Right atrium auricular region (tissue), 2 donors: ENCODE measurements at places on chromosomes 1 and 21.

DNA sequence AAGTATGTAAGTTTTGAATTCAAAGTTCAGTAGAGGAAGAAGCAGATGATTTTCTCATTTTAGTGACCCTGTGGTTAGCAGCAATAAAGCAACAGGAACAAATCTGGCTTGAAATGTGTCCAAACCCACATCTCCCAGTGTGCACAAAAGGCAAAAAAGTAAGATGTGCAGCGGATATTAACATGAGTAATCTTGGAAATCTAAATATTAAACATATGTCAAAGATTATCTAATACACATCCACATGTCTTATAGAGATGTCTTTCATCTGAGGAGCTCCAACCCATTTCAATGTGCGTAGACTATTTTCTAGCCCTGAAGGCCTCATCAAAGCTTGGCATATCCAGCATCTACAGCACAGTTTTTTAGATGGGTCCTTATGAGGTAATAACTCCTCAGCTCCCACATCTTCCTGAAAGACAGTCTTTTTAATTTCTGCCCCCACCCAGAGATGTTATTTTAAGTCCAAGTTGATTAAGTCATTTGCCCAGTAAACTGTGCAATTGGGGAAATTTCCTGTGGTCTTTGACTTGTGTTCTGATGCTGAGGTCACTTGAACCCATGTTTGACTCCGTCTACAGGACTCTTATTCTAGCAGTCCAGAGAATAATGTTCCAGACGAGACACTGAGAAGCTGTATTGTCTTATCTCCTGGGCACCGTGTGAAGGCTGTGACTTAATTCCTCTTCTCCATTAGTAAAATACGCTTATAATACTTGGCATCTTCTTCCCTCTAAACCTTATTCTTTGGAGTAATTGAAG is 73.7 kb downstream of the LMO4 start:
- DNase-seq: no peak

DNA sequence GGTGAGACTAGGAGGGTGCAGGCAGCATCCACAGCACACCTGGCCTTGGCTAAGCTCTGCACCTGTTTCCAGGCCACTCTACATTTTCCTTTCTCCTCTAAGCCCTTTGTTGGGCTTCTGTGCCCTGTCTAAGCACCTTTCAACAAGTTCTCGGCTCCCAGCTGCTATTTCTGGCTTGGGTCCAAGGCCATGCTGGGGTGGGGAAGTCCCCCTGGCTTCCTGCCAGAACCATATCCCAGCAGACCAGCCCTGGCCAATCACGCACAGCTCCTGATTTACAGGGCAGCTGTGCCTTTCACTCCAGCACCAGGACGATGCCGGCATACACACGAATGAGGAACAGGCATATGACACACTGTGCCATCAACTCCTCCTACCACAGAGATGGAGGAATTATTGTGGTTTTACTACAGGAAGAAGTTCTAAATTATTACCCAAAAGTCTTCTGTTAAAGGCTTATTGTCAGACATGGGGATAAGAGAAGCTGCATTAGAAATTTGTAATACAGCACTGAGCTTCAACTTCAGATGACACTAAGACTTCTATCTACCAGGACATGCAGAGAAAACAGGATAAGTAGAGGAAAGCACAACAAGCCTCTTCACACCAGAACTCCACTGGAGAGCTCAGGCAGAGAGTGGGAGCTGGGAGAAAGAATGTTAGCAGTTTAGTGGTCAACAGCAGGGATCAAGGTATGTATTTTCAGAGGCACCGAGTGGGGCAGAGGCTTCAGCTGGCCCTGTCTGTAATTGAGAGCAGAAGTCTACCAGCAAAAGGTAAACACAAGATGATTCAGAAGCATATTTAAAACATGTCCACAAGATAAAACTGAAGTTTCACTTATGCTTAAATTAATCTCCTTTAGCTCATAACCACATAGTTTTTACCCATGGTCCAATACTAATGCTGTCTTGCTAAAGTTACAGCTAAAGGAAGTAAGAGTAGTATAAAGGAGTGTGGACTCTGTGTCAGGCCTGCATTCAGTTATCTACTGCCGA is 37.4 kb downstream of the TRIT1 start:
- peak; percentile 77 for DNase-seq

DNA sequence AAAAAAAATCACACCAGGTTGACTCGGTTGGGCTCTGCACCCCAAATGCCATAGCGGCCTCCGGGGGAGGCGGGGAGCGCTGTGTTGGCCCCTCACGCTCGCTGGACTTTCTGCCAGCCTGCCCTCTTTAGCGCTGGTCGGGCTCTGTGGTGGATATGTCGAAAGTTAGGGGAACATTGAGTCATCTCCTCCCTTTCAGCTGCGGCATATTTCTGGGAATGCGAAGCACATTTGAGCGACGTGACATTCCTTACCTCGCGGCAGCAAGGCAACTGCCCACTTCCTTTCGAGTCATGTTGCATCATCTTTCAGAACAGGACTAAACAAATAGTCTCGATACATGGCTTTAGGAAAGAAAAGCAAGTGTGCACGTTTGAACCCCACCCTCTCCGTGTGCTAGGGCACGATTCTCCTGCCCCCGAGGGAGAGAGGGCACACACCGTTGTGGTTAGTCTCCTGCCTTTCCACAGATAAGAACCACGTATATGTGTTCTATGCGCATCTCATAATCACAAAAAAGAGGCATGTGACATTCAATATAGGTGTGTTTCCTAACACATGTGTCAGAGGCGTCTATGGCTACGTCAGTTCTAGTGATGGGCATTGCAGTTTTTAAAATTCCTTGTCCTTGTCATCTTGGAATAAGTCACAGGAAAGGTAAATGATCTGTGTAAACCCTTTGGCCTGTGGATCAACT is 105.9 kb upstream of the SLC45A1 start:
- peak; percentile 76 for DNase-seq

GRCh38 chr1:163296504-163297263 is 25.1 kb upstream of the NUF2 start:
- no peak for DNase-seq

DNA sequence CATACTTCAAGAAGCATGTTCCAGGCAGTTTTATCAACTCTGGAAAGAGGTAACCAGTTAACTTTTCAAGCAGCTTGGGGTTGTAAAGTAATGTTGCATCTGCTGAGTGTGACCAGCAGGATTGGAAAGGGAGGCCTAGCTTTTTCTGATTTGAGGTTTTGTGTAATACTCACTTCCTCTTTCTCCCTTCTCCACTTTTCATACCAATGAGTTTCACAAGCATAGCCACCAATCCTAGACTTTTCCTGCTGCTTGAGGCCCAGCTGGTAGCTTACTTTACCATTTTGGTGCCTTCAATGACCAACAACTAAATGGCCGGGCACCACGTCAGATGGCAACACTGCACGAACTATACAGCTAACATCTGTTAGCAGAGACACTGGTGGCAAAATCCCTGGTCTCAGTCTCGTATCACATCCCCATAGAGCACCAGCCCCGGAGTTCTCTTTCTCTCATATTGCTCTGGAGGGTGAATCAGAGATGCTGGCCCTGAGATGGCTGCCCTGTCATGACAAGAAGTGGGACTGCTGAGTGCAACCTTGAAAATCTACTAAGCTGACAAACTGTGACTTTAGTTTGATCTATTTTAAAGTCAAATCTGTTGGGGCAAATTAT is 14.8 kb upstream of the GPR88 start:
- no peak for DNase-seq

GRCh38 chr1:53115403-53116306 is 26.8 kb downstream of the SLC1A7 start:
- no peak for DNase-seq

- DNase-seq: no peak
Measured at GRCh38 chr21:27740084-27740483, 773.2 kb upstream of the ADAMTS5 start.

- no peak for DNase-seq
Measured at GRCh38 chr1:9687874-9688582, 36.5 kb downstream of the PIK3CD start.

DNA sequence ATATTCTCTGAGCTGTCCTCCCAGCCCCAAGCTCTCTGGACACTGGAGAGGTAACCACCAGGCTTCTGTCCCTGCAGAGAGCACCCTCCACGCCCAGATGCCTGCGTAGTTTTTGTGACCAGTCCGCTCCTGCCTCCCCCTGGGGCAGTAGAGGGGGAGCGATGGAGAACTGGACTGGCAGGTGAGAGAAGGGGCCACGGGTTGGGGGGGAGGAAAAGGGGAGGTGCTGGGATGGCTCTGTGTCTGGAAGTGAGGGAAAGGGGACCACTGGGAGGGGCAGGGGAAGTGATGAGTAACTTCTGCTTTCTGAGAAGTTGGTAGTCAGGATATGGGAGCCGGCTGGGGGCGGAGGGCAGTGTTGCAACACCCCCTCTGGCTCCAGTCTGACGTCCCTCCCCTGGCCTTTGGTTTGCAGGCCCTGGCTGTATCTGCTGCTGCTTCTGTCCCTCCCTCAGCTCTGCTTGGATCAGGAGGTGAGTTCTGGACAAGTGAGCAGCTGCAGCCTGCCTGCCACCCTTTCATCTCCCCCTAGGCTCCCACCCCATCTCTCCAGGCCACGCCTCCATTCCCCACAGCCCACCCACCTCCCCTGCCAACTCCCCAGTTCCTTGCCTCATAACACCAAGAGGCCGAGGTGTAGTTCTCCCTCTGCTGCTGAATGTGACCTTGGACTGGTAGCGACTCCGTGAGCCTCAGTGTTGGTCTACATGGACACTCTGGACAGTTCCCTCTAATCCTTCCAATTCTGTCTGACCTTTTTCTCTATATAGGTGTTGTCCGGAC is 3.1 kb downstream of the ADAMTSL4 start:
- peak; percentile 97 for DNase-seq

DNA sequence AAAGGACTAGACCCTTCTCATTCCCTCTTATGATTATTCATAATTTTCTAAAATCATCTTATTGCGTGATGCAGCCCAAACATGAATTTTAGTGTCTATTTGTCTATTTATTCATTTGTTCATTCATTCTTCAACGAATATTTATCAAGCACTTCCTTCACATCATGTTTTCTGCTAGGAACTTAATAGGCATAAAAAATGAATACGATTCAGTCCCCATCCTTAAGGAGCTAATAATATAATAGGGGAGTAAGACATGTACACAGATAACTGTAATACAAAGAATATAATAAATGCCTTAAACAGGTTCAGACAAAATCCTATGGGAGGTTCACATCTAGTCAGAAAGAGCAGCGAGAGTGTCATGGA is 20.2 kb downstream of the BCL9 start:
- DNase-seq: no peak

- no peak for DNase-seq
Measured at GRCh38 chr1:117541003-117541402, 64.8 kb upstream of the TENT5C start.

DNA sequence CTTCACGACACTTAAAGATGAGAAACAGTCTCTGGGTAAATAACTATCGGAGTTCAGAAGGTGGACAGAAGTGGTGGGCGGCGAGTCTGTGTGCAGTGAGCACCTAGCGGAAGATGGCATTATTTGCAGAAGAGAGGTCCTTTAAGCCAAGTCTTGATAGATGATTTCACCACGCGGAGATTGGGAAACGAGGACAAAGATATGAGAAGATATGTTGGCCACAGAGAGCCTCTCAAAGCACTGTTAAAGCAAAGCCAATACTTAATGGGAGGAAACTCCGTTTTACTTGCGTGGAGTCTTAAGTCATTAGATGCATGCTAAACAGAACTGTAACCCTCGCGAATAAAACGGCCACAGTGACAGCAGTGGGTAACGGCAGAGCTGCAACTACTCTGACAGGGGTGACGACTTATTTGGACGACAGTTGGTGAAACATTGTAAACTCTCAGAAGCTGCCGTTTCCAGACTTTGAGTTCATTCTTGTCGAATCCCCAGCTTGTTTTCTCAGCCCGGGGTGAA is 577 bp upstream of the CEP350 start:
- DNase-seq: peak; percentile 60

- no peak for DNase-seq
Measured at GRCh38 chr1:235953801-235954200, 87.1 kb upstream of the LYST start.

- DNase-seq: no peak
Measured at GRCh38 chr21:35216996-35217395, 167.9 kb upstream of the RUNX1 start.

DNA sequence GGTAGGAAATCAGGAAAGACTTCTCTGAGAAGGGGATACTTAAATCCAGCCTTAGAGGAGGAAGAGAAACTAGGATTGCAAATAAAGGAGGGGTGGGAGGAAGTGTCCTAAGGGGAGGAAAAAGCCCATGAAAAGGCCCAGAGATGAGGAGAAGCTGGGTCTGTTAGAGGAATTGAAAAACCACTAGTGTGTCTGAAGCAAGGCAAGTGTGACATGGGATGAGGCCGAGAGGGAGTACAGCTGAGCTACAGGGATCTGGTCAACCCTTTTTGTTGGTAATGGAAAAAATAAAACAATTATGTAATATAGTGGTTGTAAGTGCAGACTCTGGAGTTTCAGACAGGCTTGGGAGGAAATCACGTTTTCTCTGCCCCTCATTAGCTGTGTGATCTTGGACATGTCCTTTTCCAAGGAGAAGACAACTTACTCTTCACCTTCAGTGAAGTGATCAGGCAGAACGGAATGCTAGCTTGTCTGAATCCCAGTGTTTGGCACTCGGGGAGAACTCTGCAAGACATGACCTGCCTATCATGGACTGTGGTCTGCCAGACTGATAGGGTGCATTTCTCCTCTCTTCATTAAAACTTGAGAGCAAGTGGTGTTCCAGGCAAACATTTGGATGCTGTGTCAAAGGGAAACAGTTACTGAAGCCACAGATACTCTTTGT is 7.4 kb upstream of the S100A10 start:
- no peak for DNase-seq

GRCh38 chr1:51210055-51210454 is 26.0 kb upstream of the RNF11 start:
- no peak for DNase-seq

- no peak for DNase-seq
Measured at GRCh38 chr1:23376890-23377811, 7.5 kb upstream of the ZNF436 start.

DNA sequence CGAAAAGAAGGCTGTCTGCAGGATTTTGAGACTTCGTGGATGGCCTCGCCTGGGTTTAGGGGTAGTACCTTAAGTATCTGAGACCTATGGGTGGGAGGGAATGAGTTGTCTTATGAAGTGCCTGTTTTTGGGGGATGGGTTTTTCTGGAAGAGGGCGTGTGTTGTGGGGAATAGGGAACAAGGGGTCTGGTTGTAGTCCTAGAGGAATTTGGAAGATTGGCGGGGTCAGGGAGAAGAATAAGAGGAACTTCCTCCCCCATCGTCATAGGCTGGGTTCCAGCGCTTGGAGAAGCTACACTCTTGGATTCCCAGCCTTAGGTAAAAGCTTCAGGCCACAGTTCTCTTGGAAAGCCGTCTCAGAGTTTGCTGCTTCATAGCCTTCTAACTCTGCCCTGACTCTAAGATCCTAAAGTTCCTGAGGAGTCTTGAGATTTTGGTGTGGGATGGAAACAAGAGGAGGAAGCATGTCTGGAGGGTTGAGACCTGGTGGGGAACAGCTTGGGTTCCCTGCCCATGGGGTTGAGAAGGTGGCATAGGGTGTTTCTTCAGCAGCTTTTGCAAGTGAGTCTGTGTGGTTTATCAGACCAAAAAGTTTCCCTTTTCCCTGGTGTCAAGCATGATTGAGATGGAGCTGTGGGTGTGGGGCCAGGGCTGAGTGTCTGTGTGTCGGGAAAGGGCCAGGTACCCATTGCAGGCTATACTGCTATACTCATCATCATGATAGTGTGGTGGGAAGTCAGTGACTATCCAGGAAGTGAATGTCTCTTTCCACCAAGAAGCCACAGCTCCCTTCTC is 1.8 kb downstream of the VANGL2 start:
- DNase-seq: peak; percentile 50
